ENCODE measurements at places on chromosomes 4 and X.

- DNase-seq, result no peak
These were observed 58.1 kb upstream of the PARM1 start for GRCh38 chr4:74874753-74875367.

DNA sequence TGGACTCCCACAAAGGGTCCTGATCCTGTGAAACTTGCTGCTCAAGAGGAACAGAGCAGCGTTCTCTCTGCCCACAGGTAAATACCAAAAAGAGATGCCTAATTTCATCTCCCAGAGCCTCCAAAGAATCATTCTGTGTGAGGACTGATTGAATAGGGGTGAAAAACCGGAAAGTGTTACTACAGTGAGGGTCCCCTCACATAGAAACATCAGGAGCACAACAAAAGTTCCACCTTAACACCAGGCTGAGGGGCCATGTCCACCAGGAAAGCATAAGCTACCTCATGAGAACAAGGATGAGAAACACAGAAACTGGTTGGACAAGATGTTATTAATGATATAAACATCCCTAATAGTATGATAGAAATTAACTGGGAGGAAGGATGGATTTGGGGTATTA lies 140.9 kb downstream of the NWD2 start:
- DNase-seq, result no peak

DNA sequence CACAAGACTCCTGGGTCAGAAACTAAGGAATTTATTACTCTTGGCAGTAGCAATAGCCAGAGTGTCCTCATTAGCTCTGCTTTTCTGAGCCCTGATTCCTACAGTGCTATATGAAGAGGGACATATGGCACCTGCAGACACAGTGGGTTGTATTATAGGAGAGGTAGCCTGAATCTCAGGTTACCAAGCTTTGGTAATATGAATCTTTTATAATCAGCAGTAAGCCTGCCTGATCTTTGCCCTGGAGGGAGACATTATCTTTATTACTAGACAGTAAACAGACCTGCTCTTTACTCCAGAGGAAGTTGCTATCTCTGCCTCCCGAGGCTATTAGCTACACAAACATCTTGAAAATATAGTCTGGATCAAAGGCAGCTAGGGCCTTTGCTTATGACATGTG lies 62.5 kb upstream of the HOPX start:
- no peak for DNase-seq

DNA sequence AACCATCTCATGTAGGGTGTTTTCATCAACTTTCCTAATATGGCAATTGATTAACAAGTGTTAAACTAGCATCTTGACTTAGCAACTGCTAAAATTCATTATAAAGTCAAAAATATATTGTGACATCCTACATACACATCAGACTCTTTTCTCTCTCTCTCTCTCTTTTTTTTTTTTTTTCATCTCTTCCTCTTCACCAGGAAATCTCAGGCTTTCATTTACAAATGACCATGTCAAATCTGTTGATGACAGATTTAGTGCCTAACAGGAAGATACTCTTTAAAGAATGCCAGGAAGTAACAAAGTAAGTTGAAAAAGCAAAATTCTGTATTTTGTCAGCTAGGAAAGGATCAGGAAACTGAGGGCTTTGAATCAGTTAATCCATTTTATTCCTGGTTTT lies 365.5 kb downstream of the PCDH7 start:
- no peak for DNase-seq

DNA sequence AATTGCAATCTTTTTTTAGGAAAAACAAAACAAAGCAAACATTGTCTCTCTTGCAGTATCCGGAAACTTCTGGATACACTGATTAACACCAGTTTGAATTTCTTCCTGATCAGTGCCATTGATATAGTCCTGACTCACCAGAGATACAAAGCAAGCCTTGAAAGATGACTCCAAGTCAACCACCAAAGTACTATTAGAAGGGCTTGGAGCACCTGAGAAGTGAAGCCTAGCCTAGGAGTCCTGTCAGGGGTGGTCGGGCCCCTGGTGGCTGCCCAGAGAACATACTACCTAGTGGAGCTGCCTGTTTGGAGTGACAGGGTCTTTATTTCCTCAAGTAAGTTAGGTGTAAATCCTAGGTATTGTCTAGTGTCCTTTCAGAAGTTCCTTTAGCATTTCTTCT lies 593.2 kb downstream of the ZNF674 start:
- DNase-seq, result no peak

DNA sequence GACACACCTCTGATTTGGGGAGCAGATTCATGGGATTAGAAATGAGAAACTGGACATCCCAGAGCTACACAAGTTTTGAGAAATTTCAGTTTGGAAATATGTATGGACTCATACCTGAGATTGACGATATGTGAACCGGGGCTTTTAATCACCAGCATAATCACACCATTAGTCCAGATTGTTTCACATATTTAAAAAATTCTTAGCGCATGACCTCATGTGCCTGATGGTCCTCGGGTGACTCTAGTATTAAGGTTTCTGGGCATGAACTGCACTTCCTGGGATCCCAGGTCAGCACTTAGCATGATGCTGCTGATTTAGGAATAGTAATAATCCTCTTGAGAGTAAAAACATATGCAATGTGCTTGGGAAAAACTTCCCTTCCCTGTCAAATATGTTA lies 91.9 kb upstream of the BCOR start:
- DNase-seq, result no peak

DNA sequence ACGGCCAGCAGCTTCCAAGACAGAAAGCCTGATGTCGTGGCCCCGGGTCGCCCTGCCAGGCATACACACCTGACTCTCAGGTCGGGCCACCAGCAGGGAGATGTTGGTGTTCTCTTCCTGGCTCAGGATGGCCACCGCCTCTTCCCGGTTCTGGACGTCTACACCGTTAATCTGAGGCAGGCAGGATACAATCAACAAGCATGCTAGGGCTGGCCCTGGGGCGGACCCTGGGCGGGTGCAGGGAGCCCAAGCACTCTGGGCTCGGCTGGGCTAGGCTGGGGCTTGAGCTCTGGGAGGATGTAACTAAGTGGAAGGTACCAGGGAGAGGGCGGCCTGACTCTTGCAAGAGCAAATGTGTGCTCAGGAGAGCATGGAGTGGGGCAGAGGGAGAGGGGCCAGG lies 11.0 kb downstream of the SSR4 start:
- no peak for DNase-seq

DNA sequence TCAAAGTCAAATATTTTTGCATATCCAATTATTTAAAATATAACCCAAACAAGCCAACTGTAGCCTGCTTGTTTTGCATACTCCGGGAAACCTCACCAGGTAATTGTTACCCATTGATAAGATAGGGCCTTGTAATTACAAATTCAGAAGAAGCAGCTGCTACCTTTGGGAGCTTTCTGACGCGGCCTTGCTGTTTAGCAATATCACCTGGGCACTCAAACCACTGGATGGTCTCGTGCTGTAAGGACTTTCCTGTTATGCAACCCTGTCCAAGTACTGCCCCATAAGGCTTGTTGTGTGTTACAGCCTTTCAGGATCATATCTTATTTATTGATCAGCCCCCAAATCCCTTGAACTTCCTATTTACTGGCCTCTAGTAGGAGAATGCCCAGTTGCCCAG lies 52.1 kb downstream of the HS3ST1 start:
- DNase-seq, result no peak

GRCh38 chrX:17987783-17988182 lies 126.7 kb upstream of the RAI2 start:
- no peak for DNase-seq

Measured in D721Med (cell line).